ENCODE measurements at places on chromosomes 6 and 20.
A peak's percentile ranks its signal among the peaks of the same experiment; 100 is the strongest.

GRCh38 chr20:47782920-47783552, 2.2 kb downstream of the SULF2 start:
- no peak for DNase-seq

DNA sequence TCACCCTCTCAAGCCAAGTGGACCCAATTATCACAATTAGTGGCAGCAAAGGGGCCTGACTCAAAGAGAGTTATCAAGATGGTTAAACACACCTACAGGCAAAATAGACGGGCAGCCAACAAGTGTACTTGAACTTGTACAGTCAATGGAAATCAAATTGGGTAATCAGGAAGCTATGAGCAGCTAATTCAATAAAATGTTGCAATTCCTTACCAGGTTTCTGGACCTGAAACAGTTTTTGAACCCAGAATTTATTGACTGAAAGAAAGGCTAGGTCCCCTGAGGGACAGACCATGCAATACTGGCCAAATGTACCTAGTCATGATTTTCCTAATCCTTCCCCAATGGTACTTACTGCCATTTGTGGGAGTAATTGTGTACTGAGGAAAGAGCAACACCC, 679.8 kb downstream of the EPM2A start:
- DNase-seq = no peak

DNA sequence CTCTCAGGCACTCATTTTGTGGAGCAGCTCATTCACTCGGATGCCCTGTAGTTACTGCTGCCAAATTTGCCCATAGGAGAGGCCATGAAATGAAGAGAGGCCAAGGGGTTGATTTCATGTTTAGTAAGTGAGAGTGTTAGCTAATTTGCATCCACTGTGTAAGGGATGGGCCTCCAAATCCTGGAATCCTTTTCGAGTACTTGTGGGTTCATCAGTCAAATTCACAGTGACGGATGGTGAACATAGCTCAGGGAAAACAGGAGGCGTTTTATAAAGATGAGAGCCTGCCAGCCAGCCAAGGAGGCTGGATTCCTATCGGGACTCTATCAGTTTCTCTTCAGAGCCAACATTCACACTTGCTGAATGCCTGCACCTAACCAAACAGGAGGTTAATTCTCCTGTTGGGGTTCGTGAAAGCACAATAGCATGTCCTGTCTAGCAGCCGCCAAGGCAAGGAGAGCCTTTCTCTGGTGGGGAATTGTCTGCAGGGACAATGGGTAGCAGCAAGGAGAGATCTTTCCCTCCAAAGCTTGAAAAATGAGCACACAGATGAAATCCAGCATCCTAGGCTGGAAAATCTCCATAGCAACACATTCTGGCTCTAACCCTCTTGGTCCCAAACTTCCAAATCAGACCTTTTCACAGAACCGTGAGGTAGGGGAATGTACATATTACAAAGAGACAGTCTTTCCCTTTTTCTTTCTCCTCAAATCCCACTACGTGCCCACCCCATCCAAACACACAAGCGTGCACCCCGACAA, 231.4 kb upstream of the ECI2 start:
- DNase-seq = no peak

DNA sequence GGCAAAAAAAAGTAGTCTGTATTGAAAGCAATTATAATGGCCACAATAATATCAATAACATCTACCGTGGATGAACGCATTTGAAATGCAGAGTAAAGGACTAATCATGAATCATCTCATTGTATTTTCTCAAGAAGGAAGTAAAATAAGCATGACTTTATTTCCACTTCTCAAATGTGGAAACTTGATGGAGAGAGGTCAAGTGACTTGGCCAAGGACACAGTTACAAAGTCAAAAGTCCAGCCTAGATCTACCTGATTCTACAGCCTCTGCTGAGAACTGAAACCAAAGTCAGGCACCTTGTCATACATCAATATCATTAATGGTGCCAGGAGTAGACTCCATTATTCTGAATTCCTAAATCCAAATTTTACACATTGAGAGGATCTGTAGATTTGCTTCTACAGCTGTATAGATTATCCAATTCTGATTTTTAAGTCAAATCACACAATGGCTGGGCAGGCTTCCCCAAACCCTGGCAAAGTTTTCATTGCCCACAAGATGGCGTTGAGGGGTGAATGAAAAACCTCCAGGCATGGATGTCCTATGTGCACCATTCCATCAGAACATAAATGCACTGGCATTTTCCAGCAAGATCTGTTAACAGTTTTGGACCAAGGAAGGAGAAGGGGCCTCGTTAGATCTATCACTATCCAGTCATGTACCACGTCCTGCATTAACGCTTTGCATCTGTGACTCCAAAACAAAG, 423.1 kb downstream of the MAFB start:
- DNase-seq = peak; percentile 6

DNA sequence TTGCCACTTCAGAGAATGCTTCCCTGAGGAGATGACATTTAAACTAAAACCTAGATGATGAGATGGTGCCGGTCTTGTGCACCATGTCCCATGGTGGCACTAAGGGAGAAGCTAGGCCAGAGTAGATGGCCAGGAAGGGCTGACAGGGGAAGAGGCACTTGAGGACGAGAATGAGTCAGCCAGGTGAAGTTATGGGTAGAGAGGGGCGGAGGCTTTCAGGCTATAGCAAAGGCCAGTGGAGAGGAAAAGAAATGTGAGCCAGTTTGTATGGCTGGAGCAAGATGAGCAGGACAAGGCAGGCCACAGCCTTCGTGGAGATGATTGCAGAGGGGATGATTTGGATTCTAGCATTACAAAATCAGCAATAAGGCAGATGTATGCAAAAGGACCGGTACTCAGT, 44.7 kb upstream of the ADGRF4 start:
- DNase-seq = no peak

GRCh38 chr6:20564777-20565176, 30.5 kb downstream of the CDKAL1 start:
- no peak for DNase-seq

GRCh38 chr20:29740951-29741593, 1516.4 kb upstream of the DEFB115 start:
- DNase-seq = no peak

GRCh38 chr20:46951840-46952497, 57.3 kb downstream of the EYA2 start:
- no peak for DNase-seq

DNA sequence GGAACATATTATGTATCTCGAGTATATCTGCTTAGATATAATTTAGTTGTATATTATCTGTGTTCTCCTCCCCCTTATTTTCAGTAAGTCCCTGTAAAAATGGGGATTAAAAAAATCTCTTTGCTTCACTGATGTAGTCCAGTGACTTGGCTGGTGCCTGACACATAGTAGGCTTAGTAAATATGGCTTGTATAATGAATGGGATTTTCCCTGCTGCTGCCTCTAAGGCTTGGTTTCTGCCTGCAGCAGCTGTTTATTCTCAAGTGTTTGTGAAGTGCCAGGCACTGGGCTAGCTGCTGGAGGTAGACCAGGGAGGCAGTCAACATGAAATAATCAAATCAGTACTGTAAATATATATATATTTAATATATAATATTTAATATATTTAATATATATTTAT, 1.6 kb upstream of the ZFP64 start:
- DNase-seq = no peak

DNA sequence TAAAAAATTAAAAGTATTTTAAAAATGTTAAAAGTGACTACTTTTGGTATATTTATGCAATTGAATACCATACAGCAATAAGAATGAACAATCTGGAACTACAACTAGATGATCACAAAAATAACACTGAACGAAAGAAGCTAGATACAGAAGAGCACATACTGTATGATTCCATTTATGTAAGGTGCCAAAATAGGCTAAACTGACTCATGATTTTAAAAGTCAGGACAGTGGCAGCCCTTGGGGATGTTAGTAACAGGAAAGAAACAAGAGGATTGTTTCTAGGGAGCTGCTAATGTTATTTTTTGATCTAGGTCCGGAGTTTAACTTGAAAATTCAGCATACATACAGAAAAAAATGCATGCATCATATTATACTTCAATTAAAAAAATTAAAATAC, 42.3 kb downstream of the KIF13A start:
- no peak for DNase-seq

GRCh38 chr6:17865798-17866725, 121.4 kb downstream of the KIF13A start:
- DNase-seq = peak; percentile 94

GRCh38 chr20:14785065-14785743, 447.8 kb upstream of the FLRT3 start:
- no peak for DNase-seq

DNA sequence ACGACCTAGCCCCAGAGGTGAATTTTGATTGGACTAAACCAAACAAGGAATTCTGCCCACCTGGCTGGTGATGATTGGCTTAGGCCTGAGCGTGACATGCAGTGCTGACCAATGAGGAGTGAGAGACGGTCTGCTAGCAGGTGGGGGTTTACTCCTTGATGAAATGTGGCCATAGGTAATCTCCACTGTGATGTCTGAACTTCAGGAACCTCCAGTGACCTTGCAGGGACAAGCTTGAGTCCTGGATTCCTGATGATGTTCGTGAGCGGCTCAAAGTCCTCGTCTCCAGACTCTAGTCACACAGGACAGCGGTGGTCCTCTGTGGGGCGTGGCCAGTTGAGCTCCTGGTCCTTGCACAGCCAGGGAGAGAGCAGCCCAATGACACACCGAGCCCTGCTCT, 8.4 kb downstream of the VSX1 start:
- DNase-seq = no peak

DNA sequence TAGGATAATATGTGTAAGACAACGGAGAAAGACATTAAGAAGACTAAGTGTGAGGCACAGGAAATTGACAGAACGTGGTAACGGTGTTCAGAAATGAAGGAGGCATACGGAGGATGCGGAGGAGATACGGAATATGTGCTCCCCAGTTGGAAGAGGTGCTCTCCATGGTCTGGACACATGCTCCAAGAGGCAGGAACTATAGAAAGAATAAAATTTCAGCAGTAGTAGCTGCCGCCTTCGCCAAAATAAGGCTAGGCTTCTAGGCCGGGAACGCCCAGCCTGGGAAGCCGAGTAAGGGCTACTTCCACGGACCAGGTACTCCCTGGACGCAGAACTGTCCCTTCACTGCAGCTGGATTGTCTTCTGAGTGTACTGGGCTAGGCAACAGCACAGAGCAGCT, 7.4 kb downstream of the MAFB start:
- DNase-seq = no peak

- DNase-seq = peak; percentile 25
Observed at GRCh38 chr20:63829945-63830835, 874 bp downstream of the ZBTB46 start.

DNA sequence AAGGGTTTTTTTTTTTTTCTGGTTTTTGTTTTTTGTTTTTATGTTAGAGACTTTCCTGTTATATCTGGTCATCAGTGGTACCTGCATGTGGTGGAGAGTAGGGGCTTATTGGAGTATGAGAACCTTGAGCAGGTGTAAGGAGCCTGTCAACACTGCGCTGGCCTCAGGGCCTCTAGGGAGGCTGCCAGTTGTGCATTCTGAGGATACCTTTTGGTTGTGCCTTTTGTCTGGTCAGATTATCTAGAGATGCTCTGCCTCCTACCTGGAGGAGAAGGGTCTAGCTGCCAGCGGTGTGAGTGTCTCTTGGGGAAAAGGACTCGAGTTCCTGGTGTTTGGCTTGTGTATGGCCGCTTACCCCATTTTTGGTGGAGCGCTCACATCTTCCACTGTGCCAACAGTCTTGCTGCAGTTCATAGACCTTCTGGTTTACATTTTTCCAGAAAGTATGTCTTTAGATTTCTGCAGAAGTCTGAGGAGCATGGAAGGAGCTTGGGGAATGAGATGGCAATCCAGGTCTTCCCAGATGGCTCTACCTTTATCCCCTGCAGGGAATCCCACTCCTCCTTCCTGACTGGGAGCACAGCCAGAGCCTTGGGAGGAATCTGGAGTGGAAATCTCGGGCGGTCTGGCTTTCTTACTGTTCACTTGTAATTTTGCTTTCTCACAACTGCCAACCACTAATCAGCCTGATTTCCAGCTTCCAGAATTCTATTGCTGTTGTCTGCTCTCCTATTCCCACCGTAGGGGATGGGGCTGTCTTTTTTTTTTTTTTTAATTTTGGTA, 49.9 kb downstream of the PTPN1 start:
- DNase-seq = no peak

GRCh38 chr6:42781796-42782688, at the start of gene BICRAL:
BICRAL (plus strand) TSS chr6:42782052; CDS start chr6:42822023, 39,971 bp downstream.
- DNase-seq = peak; percentile 83

DNA sequence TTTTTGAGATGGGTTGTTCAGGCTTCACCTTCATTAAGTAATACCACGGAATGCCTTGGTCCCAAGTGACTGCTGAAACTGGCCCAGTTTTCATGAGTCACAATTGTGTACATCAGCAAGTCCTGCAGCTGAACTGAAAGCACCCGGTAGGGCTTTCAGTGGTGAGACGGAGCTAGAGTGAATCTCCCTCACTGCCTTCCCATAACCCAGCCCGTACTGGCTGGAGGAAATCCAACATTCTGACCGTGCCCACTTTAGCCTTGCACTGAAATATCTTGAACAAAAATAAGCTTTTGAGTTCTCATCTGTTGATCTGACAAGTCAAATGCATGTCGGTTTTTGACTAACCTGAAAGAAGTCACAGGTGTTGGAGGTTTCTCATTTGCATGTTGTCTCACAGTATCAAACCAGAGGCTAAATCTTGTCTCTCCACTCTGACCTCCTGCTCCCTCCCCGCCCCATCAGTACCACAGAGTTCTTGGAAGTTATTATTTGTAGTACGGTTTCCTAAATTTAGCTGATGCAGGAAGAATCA, 35.9 kb downstream of the DUSP22 start:
- peak; percentile 69 for DNase-seq

- no peak for DNase-seq
Observed at GRCh38 chr6:139763468-139764210, 389.2 kb upstream of the CITED2 start.

DNA sequence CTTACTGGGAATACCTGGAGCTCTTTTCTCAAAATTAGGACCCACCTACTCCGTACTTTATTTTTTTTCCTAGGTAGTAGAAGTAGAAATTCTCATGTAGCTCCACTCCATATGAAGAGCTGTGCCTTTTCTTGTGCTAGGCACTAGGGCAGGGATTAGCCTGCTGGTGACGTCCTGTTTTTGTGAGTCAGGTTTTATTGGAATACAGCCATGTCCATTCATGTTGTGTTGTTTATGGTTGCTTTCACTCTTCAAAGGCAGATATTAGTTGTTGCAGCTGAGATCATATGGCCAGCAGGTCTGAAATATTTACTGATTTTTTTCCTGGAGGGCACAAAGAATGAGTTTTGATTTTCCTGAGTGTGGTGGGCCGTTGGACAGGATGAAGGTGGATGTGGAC, 20.5 kb downstream of the XRN2 start:
- DNase-seq = peak; percentile 47
